ENCODE measurements at places on chromosomes 6 and 20.
A peak's percentile ranks its signal among the peaks of the same experiment; 100 is the strongest.

DNA sequence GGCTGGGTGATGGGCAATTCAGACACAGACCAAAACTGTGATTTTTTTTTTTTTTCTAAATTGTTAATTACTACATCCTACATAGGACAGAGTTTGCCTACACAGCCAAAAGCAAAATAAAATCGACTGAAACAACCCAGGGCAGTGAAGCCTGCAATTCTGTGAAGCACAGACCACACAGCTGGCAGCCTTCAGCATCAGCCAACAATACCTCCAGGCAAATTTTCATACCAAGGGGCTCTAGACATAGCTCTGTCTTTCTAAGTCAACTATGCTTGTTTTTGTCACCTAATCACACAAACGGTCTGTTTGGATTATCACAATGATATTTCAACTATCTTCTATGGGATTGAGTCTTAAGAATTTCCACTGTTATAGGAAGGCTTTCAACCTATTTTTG is 17.6 kb downstream of the RMND1 start:
- no peak for DNase-seq

- DNase-seq, result no peak
These were observed 50.8 kb downstream of the EYA2 start for GRCh38 chr20:46945465-46945864.

GRCh38 chr6:144310765-144311164 is 25.6 kb downstream of the UTRN start:
- DNase-seq, result no peak

GRCh38 chr20:53480913-53481312 is 112.7 kb downstream of the ZNF217 start:
- no peak for DNase-seq

DNA sequence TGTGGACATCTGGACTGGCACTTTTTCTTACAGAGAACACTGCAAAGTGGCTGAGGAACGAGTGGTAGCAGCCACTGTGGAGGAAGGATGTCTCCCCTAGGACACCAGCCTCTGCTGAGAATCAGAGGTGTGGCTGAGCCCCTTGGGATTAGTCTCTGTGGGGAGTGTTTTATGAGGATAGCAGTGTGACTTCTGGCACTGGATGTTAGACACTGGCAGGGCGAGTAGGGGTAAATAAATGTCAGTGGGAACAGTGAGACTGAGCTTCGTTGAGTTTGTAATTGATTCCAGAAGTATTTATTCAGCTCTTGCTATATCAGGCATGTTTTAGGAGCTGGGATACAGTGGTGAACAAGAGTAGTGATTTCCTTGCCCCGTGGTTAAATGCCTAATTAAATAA is 124.0 kb downstream of the JARID2 start:
- no peak for DNase-seq

- DNase-seq, result no peak
These were observed at the start of gene MOG for GRCh38 chr6:29656798-29657197. MOG (plus strand) TSS chr6:29657092; CDS start chr6:29657210, 118 bp downstream.

DNA sequence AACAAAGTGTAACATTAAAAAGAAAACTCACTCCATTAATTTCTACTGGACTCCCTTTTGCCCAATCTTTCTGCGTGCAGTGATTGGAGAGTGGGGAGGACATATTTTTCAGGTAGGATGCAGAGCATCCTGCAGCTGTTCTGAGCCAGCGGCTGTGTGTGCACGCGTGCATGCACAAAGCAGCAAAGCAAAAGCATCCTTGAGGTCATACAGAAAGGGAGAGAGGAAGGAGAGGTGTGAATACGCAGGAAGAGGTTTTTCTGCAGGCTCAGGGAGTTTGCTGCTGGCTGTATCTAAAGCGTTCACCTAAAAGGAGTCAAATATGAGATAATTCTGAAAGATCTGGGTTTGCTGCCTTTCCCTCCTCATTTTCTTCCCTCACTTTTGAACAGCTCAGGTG is 108.4 kb downstream of the HUS1B start:
- DNase-seq, result no peak

DNA sequence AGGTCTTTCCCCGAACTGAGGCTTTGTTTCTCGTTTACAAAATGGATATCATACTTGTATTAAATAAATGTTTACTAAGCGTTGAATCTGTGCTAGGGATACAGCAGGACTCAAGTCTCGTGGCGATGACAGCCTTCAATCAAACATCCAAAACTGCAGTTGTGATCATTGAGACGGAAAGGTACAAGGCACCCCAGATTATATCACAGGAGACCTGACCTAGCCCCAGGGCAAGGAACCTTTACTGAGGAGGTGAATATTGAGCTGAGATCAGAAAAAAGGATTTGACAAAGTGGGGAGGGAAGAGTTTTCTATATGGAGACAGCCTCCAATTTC is 476 bp downstream of the AAR2 start:
- DNase-seq, result no peak

DNA sequence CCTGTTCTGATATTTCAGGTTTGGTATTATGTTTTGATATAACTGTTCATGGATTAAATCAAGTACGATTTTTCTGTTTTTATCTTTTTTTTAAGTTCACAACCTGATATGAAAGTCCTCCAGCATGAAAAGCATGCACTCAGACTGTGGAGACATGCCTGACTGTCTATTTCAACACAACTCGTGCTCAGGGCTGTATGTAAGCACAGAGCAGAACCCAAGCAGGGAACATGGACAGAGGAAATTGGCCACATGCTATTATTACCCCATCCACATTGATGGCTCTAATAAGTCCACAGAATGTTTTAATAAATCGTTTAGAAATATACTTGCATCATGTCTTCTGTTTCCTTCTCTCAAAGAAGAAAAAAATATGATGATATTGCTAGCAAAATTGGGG is 730.4 kb downstream of the C6orf118 start:
- no peak for DNase-seq

DNA sequence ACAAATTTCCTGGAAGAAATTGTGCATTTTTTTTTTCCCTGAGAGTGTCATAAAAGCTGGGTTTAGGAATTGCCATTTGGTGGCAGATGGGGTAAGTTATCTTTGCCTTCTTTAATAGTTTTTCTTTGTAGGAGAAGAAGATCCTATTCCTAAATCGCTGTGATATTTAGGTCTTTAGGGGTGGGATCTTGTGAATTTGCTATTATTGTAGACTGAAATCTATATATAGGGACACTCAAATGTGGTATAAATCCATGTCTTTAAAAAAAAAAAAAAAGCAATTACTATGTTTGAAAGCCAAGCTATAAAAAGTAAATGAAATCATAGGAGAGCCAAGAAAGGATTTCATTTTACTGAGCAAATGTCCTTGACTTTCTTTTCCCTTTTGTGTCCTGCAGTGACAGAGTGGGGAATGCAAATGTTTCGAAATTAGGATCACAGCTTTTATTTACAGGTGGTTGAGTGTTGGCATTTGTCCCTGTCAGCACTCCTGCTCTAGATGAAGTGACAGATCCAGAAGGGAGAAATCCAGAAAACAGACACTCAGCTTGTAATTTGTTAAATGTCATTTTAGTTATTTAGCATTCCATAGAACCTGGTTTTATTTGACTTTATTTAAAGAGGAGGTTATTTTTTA is 29.4 kb downstream of the TIAM2 start:
- no peak for DNase-seq

- DNase-seq, result no peak
These were observed 129.5 kb upstream of the HDAC2 start for GRCh38 chr6:114100215-114100994.

GRCh38 chr6:20875369-20875963 is 341.2 kb downstream of the CDKAL1 start:
- DNase-seq, result no peak

- no peak for DNase-seq
These were observed 39.5 kb downstream of the NKX2-4 start for GRCh38 chr20:21357844-21358243.

DNA sequence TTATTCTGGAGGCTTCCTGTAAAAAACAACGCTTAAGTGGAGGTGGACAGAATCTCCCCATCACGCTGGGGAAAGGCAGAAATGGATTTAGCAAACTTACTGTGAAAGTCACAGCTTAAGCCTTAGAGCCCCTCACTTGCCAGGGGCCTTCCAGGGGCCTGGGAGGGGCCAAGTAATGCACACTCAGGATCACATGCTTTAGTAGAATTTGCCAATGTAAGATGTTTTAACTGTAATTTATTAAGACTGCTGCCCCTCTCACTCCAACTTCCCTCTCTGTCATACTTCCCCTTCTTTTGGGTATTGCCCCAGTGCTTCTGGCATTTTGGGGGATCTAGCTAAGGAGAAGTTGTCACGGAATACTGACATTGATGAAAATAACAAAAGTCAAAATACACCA is 12.6 kb upstream of the ADA start:
- no peak for DNase-seq

DNA sequence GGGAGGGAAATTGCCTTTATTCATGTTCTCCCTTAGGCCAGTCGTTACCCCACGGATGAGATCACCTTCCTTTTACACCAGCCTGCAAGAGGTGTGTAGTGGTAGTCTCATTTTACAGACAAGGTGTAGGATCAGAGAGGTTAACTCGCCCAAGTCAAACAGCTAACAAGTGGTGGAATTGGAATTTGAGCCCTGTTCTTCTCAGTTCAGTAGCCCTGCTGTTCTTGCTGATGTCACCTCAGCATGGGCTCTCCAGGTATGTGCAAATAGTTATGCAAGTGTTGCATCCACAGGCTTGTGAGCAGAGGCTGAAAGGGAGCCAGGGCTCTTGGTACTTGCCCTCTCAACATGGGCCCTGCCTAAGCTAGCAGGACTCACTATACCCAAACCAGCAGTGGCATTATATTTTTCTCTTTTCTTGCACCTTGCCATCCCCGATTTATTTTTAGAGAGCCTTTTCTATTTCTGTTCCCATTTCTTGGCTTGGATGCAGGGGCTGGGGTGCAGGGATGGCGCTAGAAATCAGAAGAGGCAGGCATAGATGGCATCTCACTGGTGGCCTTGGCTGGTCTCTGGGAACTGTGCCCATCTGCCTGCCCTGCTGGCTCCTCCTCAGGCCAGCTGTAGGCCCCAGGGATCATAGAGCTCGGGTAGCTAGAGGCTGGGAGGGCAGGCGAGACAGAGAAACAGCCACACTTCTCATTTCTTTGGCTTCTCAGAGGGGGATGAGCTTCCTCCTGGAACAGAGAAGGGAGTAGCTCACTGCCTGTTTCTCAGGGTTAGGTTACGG is 18.2 kb downstream of the PPARD start:
- DNase-seq, result peak; percentile 74

DNA sequence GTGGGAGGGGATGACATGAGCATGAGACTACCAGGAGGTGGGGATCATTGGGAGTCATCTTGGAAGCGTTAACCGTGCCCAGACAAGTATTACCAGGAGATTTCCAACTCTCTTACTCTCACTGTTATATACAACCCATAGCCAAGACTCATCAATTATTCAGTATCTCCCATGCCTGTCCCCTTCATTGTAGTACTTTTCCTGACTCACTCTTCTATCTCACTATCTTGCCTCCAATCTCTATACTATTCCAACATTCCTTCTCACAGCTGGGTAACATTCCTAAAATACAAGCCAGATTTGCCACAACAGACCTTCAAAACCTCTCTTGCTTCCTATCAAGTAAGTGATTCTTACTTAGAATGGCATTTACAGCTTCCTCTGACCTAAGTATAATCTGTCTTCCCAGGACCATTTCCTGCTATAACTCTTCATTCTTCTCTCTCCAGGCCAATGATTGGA is 226.3 kb upstream of the SMLR1 start:
- DNase-seq, result no peak

- no peak for DNase-seq
These were observed 15.9 kb downstream of the PFDN4 start for GRCh38 chr20:54223751-54224150.

- DNase-seq, result no peak
These were observed 210.4 kb downstream of the FOXC1 start for GRCh38 chr6:1820165-1820564.

DNA sequence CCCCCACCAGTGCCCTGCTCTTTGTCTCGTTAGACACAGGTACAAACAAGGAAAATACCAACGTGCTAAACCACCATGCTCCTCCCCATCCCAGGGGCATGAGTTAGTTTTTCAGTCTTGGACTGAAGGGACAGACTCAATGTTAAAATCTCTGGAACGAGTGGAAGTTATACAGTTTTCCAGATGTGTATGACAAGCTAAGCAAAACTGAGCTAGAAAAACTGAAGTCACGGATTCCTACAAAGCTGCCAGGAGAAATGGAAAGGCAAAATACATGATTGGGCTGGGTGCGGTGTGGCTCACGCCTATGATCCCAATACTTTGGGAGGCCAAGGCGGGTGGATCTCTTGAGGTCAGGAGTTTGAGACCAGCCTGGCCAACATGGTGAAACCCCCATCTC is 34.3 kb upstream of the QKI start:
- no peak for DNase-seq

DNA sequence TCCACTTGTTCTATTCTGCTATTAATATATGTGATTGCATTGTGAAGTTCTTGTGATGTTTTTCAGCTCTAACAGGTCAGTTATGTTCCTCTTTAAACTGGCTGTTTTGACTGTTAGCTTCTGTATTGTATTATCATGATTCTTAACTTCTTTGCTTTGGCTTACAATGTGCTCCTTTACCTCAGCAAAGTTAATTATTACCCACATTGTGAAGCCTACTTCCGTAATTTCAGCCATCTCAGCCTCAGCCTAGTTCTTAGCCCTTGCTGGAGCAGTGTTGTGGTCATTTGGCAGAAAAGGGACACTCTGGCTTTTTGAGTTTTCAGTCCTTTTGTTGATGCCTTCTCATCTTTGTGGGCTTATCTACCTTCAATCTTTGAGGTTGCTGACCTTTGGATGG is 440.2 kb downstream of the TBC1D32 start:
- no peak for DNase-seq

- DNase-seq, result no peak
These were observed 9.7 kb upstream of the CD40 start for GRCh38 chr20:46108435-46108841.

GRCh38 chr20:62635852-62636251 is 6.5 kb upstream of the SLCO4A1 start:
- no peak for DNase-seq

DNA sequence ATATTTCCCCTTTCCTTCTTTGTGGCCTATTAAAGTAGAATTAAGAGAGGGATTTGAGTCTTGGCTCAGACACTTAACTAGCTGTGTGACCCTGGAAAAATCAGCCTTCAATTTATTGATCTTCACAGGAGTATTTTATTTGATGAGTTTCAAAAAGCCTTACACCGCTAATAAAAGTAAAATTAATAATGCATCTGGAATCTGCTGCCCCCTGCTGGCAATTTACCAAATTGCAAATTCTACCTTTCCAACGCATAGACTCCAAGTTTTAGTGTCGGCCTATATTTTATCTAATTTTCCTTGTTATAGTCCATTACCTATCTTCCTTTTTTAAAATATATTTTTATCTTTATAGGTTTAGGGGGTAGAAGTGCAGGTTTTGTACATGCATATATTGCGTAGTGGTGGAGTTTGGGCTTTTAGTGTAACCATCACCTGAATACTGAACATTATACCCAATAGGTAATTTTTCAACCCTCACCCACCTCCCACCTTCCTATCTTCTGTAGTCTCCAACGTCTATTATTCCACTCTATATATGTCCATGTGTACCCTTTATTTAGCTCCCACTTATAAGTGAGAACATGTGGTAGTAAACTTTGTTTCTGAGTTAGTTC is 46.3 kb downstream of the GOPC start:
- no peak for DNase-seq

- no peak for DNase-seq
These were observed 9.7 kb downstream of the FUCA2 start for GRCh38 chr6:143501851-143502250.

All from H9 (cell line).